ENCODE measurements at places on chromosomes 1 and 21.

- no peak for DNase-seq
Measured at GRCh38 chr1:183598386-183598785, 8.1 kb upstream of the NCF2 start.

GRCh38 chr1:160702100-160702499, 9.5 kb downstream of the CD48 start:
- DNase-seq, result no peak

- no peak for DNase-seq
Measured at GRCh38 chr1:243924588-243925349, 74.7 kb upstream of the AKT3 start.

DNA sequence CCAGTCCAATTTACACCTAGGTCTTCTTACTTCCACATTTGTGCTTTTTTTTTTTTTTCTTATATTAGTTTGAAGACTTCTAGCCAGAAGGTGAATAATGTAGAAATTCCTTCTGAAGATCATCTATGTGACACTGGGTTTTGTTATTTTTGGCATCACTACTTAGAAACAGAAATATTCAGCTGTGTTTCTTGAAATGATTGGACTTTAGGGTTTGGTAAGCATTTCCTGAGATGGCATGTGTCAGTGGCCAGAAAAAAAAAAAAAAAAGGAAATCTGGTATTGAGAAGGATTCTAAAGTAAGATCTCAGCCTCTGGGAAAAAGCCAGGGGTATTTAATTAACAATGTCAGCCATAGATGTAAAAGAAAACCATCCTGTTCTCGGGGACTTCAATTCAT, 43.4 kb upstream of the LRRC8C start:
- DNase-seq, result no peak

DNA sequence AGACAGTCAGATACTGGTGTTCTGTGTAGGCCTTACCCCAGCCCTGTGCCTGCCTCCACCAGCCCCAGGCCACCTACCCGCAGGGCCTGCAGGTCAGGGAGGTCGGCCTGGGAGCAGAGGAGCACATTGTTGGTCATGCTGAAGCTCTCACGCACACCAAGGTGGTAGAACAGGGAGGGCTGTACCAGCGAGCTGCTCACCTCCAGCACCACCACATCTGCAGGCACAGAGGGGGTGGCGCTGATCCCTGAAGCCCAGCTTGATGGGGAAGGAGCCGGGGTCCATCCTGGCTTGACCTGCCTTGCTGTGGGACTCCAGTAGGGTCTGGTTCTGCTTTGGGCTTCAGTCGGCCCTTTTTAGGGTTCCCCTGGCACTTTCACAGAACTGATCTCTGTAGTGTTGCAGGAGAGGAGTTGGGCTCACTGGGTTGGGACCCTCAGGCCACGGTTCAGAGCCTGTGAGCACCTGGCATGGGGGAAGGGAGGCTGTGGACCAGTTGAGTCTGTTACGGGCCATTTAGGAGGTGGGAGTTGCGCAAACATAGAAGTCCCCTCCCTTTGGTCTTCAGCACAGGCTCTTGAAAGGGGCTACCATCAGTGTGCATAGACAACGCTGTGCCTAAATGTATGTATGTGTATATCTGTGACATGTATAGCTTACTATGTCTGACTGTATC, 1.9 kb downstream of the MAP3K6 start:
- no peak for DNase-seq

DNA sequence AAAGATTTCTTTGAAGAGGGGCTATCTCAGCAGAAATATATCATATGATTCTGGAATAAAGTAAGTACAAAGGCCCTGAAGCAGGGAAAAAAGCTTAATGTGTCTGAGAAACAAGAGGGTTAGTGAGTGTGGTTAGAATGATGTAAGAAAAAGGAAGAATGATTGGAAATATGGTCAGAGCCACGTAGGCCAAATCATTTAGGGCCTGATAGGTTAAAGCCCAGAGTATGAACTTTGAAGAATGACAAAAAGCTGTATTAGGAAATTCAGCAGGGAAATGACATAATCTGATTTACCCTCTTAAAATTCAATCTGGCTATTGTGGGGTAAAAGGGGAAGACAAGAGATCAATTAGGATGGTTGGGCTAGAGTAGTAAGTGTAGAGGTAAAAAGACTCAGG, 69.0 kb upstream of the MUTYH start:
- peak; percentile 30 for DNase-seq

DNA sequence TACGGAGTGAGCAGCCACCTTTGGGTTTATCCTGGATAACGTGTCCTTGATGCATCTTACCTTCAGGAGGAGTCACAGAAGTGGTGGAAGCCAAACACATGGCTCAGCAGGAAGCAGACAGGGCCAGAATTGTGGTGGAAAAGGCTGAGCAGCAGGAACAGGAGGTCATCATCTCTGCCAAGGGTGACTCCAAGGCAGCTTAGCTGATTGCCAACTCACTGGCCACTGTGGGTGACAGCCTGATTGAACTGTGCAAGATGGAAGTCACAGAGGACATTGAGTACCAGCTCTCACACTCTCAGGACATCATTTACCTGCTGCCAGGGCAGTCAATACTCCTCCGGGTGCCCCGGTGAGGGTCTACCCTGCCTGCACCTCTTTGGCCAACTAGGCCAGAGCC, 179.3 kb downstream of the FAF1 start:
- no peak for DNase-seq

DNA sequence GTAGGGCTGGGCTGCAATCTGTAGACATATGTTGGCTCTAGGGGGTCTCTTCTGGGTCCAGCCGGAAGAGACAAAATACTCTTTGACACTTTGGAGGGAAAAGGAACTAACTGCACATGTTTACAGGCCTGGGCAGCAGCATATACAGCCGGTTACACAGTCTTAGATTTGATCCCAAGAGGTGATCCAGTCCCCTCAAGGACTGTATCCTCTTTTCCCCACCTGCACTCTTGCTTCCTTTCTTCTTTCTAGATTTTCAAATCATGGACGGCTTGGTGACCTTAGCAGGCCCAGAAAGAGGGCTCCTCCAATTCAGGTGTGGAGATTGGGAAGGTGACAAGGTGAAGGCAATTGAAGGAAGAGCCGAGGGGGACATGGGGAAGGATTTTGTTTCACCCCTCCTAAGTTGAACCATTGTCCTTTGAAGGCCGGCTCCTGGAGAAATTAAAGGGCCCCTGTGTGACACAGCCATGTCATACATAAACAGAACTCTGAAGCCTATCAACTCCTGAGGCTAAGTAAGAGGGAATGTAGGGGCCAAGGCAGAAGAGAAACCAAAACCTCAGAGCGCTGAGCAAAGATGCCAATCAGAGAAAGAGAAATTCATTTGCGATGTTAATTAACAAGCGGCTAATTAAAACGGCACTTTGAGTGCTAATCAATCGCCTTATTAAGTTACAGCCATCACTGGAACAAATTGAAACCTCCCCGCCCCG, 5.9 kb upstream of the BARHL2 start:
- no peak for DNase-seq

- DNase-seq, result peak; percentile 20
Measured at GRCh38 chr1:160675641-160676410, 29.0 kb upstream of the SLAMF1 start.

GRCh38 chr1:177392336-177392735, 221.6 kb downstream of the BRINP2 start:
- DNase-seq, result no peak

DNA sequence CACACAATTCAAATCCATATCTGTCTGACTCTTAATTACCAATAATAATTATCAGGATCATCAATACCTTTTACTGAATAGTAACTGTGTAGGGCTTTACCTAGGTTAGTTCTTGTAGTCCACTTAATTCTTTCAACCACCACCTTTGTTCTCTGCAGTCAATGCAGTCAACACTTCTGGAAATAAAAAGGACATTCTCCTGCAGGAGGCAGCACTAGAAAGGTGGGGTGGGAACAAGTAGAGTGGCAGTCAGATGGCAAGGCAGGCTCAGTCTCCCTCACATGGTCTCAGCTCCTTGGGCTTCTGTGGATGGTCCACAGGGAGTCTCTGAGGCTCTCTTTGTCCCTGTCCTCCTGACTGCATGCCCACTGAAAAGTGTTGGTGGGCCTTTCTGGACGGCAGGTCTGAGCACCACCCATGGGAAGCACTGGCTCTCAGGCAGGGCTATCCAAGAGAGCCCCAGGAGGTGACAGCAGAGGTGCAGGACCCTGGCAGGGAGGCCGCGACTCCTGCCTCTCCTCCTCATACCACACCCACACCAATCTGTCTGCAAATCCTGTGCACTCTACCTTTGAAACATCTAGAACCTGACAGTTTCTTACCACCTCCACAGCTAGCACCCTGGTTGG, 237.3 kb downstream of the FOXD2 start:
- no peak for DNase-seq

- DNase-seq, result peak; percentile 9
Measured at GRCh38 chr21:34223376-34223775, 140.4 kb upstream of the KCNE2 start.

DNA sequence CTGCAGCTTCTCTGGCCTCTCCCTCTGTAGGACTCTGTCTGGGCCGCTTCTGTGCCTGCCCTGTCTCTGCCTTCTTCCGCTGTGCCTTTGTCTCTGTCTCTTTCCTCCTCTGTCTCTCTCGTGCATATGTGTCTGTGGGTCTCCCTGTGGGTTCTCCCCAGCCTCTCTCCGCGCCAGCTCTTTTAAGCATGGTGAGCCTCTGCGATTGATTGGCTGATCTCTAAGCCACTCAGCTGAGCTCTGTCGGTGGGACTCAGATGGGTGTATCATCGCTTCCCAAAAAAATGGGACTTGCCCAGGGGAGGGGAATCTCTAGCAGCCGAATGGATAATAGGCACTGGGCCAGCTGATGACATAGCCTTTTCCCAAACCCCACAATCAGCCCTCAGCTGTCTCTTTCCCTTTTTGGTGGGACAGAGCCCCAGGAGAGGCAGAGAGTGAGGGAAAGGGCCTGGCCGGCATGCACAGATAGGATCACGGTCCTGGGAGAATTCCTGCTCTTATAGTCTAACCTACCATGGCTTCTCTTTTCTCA, at the start of gene ADAMTS4:
ADAMTS4 (minus strand) TSS at position 158 of the 535 bp plus-strand sequence. CDS start 427 bp downstream, outside the sequence.
- no peak for DNase-seq

- no peak for DNase-seq
Measured at GRCh38 chr1:202143768-202144401, 652 bp downstream of the ARL8A start.

DNA sequence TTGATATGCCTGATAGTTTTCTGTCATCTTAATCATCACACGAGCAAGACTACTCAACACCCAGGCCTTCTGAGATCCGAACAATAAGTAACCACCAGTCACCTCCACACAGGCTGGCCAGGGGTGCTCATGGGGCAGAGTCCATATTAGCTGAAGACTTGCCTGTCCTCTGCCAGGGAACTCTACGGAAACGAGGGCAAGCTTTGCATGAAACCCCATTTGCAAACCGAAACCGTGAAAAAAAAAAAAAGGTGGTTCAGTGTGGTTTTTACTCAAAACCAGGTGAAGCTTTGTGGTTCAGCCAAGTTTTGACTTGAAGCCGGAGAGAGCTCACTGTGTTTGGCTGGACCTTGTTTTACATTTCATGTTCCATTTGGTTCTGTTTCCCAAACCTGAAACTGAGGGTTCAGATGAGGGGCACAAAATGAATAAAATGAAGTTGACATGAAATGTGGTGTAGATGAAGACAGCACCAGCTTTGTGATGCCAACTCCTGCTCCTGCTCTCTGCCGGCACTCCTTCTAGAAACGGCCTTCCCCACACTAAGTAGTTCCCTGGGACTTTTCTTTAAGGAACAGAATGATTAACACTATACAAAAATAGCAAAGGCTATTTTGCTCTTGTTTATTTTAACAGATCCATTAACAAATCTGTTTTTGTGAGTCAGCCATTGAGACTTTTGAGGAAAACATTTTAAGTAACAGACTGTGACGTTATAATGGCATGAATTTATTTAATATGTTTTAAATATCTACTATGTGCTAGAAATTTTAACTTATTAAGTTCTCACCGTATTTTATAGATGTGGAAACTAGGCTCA, 74.7 kb downstream of the RUNX1 start:
- no peak for DNase-seq

- DNase-seq, result no peak
Measured at GRCh38 chr1:158163000-158163947, 17.4 kb upstream of the CD1D start.

- DNase-seq, result no peak
Measured at GRCh38 chr1:181219938-181220337, 131.4 kb downstream of the IER5 start.

- no peak for DNase-seq
Measured at GRCh38 chr1:174217787-174218574, 58.7 kb downstream of the RABGAP1L start.

GRCh38 chr21:44263221-44263760, 1.6 kb upstream of the DNMT3L start:
- DNase-seq, result no peak

DNA sequence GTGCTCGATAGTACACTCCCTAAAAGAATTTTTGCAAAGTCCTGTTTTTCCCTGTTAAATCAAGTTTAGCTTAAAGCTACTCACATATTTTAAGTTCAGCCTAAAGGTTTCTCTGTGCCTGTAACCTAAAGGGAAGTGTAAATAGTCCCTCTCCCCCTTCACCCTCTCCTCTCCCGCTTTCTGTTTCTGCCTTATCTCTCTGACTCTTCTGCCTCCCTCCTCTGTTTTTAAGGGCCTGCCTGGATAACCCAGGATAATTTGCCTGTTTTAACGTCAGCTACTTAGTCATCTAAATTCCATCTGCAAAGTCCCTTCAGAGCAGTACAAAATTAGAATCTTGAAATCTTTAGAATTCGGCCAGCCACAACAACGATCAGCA, 92.6 kb downstream of the NID1 start:
- DNase-seq, result no peak

GRCh38 chr1:117613249-117613968, 7.6 kb downstream of the TENT5C start:
- DNase-seq, result peak; percentile 53

GRCh38 chr1:240027059-240027462, 64.6 kb upstream of the FMN2 start:
- no peak for DNase-seq

- DNase-seq, result no peak
Measured at GRCh38 chr21:42820616-42821465, 58.5 kb downstream of the WDR4 start.

DNA sequence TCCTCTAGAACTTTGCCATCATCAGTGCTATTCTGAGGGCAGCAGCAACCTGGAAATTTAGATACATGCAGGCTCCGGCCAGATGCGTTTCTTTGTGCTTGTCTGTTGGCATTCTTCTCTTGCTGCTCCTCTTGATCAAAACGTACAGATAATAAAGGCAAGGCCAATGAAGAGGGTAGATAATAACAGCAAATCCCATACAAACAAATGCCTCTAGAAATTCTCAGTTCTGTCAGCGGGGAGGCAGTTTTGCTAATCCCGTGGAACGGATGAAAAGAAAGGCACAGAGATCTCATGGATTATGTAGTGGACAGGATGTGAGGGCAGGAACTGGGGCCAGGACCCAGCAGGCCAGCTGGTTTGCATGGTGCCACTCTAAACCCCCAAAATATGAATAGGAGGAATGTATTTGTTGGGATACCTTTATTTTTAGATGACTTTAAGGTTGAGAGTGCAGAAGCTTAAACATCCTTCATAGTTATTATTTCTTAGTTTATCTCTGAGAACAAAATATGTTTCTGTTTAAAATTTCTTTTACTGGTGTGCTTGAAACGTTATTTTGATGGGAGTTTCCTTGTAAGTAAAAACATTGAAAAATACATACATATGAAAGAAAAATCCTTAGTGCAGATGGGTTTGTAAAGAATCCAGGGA, 1.5 kb downstream of the ITSN1 start:
- no peak for DNase-seq
